ENCODE measurements at places on chromosomes 3 and 15. TPM values are rescaled to one million over a fixed set of nuclear protein-coding genes. Genes with fewer than 3 reads are reported as not detected.
A peak's percentile ranks its signal among the peaks of the same experiment; 100 is the strongest.

The ETFA gene
- polyA plus RNA-seq = 130 TPM

The SETD5 gene
- 177 TPM for polyA plus RNA-seq

The GPR171 gene
- 1.1 TPM for polyA plus RNA-seq

- H3K36me3 ChIP-seq = no peaks in the 10 kb centered on the region
- no peak overlapping the region for H3K4me3 ChIP-seq
- DNase-seq = no peak
- peaks cover 13% of the 10 kb centered on the region for H3K4me1 ChIP-seq
- H3K27ac ChIP-seq = no peak overlapping the region
- no peaks in the 10 kb centered on the region for H3K27me3 ChIP-seq
Observed at GRCh38 chr3:11138371-11138770, 15.9 kb upstream of the HRH1 start.

- peaks cover 32% of the 10 kb centered on the region for H3K36me3 ChIP-seq
- H3K4me3 ChIP-seq = no peak overlapping the region
- H3K27ac ChIP-seq = no peak overlapping the region
- no peaks in the 10 kb centered on the region for H3K4me1 ChIP-seq
- no peaks in the 10 kb centered on the region for H3K27me3 ChIP-seq
- peak; percentile 30 for DNase-seq
Observed at GRCh38 chr15:77021803-77022381, 27.0 kb downstream of the PSTPIP1 start.

DNA sequence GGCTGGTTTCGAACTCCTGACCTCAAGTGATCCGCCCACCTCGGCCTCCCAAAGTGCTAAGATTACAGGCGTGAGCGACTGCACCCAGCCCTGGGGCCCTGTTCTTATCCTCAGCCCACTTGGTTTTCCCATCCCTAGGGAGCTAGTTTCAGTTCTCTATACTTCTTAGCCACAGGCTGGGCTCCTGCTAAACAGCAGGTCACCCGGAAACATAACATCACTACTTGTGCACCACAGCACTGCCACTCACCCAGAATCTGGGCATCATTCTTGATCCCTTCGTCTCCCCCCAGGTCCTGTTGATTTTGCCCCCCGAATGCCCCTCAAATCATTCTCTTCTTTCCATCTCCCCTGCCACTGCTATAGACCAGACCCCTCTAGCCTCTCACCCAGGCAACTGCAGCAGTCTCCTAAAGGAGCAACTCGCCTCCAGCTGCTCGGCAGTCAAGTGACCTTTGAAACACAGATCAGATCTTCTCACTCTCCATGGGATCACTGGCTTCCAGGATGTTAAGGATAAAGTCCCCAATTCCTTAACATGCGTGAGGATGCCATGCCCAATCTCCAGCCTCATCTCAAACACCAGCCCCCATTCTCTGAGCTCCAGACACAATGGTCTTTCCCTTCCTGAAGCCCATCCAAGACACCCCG lies 5.6 kb upstream of the AP3S2 start:
- H3K27me3 ChIP-seq = no peaks in the 10 kb centered on the region
- no peaks in the 10 kb centered on the region for H3K4me1 ChIP-seq
- DNase-seq = no peak
- no peak overlapping the region for H3K4me3 ChIP-seq
- H3K27ac ChIP-seq = no peak overlapping the region
- peaks cover 40% of the 10 kb centered on the region for H3K36me3 ChIP-seq

DNA sequence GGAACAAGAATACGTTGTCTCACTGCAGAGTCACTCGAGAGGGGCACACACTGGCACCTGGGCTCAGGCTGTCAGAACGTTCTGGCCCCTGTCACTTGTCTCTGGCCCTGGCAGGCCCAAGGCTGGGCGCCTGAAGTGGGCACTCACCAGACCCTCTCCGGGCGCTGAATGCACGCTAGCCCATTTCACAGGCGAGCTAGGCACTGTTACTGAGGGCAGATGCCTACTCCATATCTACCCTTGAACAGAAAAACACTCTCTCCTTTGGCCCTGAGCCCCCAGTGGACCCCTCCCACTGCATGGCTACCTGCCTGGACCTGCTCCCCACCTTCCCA lies 42.3 kb upstream of the IQSEC1 start:
- no peaks in the 10 kb centered on the region for H3K36me3 ChIP-seq
- H3K27me3 ChIP-seq = no peaks in the 10 kb centered on the region
- no peaks in the 10 kb centered on the region for H3K4me1 ChIP-seq
- no peak overlapping the region for H3K4me3 ChIP-seq
- no peak for DNase-seq

- H3K27ac ChIP-seq = no peak overlapping the region
- H3K27me3 ChIP-seq = no peaks in the 10 kb centered on the region
- no peaks in the 10 kb centered on the region for H3K4me1 ChIP-seq
- no peak overlapping the region for H3K4me3 ChIP-seq
Observed at GRCh38 chr3:141575879-141576743, 89.3 kb downstream of the RASA2 start.

GRCh38 chr3:58688574-58688973 lies 22.0 kb upstream of the FAM3D start:
- no peak for DNase-seq
- no peaks in the 10 kb centered on the region for H3K4me1 ChIP-seq
- H3K4me3 ChIP-seq = no peak overlapping the region
- H3K27me3 ChIP-seq = no peaks in the 10 kb centered on the region
- no peak overlapping the region for H3K27ac ChIP-seq

- H3K4me1 ChIP-seq = no peaks in the 10 kb centered on the region
- H3K4me3 ChIP-seq = no peak overlapping the region
- H3K36me3 ChIP-seq = no peaks in the 10 kb centered on the region
- H3K27ac ChIP-seq = no peak overlapping the region
Observed at GRCh38 chr15:50365971-50366370, 11.0 kb upstream of the GABPB1 start.

Measured in left lung (tissue), 14 donors.